ENCODE measurements at places on chromosomes 5 and 9.
A peak's percentile ranks its signal among the peaks of the same experiment; 100 is the strongest.

- DNase-seq: no peak
Observed at GRCh38 chr9:87428659-87429058, 69.0 kb upstream of the DAPK1 start.

GRCh38 chr9:21653091-21653490 lies 149.3 kb upstream of the MTAP start:
- peak; percentile 32 for DNase-seq

- DNase-seq: no peak
Observed at GRCh38 chr5:149325894-149326293, 19.4 kb upstream of the GRPEL2 start.

DNA sequence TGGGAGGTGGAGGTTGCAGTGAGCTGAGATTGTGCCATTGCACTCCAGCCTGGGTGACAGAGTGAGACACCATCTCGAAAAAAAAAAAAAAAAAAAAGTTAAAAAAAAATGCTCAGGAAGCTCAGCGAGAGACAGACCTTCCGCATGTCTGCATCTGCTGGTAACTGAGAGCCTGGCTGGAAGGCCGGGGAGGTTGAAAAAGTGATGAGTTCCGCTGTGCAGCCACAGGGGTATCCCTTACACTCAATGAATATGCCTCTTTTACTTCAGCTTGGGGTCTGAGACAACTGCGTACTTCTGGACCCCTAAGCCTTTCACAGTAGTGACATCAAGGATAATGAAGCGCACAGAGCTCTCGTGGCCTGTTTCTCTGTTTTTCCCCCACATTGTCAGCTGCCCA lies 179.9 kb upstream of the KLF4 start:
- no peak for DNase-seq

- DNase-seq: no peak
Observed at GRCh38 chr5:61731267-61731945, 399.3 kb downstream of the ZSWIM6 start.

DNA sequence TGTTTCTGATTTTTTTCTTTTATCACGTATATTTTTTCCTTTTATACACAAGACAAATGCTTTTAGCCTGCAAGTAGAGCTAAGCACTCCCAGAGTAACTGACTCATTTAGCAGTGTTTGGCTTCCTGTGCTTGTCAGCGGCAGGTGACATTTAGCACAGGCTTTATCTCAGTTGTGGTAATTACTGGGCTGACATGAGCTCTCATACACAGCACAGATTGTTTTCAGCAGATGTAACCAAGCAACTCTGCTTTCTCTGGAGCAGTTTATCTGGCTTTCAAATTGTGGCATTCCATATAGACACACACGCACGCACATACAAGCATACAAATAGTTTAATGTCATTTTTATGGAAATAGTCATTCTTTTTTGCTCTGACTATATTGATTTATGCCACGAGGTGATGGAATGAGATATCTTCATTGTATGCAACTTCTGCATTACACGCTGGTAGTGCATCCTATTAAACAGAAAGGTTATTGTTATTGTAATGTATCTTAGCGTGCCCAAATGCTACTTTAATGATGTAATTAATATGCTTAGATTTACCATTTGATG lies 379.0 kb upstream of the GRAMD2B start:
- DNase-seq: peak; percentile 83

- DNase-seq: no peak
Observed at GRCh38 chr9:126216826-126217225, 109.8 kb upstream of the MVB12B start.

DNA sequence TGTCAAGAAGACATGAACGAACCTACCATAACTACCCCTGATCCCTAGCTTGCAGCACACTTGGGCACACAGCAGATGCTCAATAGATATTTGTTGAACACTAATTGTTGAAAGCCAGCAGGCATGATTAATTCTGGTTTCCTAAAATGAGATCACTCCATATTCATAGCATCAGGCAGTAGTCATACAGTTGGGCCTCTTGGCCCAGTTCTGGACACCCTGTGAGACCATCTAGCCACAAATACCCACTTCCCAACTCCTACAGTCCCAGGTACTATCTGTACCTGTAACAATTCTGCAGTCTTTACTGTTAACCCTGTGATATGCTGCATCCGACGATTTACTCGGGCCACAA lies 24.2 kb downstream of the P4HA2 start:
- DNase-seq: peak; percentile 37

GRCh38 chr9:29796291-29796952 lies 2223.1 kb upstream of the C9orf72 start:
- DNase-seq: no peak

DNA sequence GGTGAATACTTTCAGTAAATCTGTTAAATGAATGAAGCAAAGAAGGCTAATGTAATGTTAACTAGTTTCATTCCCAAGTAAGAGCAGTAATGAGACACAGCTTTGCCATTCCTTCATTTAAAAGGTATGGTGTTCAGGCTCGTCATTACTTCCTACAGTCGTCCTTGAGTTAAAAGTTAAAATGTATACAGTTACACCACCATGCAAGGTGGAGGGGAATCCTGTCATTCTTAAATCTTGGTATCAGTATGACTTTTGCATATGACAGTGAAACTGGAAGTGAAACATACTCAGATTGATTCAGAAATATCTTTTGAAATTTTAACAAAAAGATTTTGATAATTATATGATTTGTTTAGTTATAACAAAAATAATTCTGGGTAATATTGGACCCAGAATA lies 25.9 kb downstream of the MTRR start:
- DNase-seq: no peak

- peak; percentile 36 for DNase-seq
Observed at GRCh38 chr9:14170392-14170931, 143.5 kb downstream of the NFIB start.

GRCh38 chr9:136686534-136686793 lies 793 bp downstream of the AGPAT2 start:
- DNase-seq: no peak

DNA sequence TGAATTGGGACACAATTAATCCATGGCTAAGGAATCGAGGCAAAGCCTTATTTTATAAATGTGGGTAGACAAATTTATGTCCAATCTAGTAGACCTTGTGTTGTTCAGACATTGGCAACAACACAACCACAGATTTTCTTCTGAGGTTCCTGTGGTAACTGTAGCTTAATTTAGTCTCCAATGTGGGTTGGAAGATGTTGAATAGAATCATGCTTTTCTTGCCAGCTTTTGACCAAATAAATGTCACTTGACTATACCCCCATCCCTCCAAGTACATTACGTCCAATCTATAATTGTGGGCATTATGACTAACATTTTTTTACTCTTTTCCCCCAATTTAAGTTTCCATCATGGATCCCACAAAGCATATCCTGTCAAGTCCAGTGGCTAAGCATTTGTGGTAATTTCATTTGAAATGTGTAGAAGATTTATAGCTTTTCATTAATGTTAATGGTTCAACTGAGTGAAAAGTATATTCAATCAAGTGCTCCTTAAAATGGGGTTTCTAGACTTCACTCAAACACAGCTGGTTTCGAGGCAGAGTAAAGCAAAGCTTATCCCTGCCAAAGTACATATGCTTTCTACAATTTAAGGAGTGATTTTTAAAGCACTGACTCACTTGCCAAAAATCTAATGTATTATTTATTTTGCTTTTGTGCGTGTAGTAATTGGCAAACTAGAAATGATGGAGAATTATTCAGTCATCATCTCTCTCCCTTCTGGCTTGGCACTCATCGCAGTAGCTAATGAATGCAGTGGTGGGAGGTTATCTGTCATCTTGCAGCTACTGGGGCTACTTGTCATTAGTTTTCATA lies 141.8 kb downstream of the FAM174A start:
- DNase-seq: peak; percentile 61

- no peak for DNase-seq
Observed at GRCh38 chr5:40568548-40568947, 111.2 kb upstream of the PTGER4 start.

DNA sequence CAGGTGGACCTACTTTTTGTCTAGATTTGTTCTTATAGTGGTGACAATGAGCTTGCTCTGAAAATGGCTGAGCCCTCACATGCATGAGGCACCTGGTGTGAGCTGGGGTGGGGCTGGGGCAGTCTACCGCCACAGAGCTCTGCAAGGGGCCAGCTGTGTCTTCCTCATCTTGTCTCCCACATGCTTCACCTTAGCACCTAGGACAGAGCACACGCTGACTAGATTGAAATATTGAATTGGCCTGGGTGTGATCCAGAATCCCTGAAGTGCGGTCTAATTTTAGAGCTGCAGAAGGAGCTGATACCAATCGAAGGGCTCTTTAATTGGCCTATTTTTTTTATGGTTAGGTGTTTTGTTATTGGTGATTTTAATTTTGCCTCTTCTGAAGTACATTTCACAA lies 126.1 kb upstream of the NFIB start:
- no peak for DNase-seq

GRCh38 chr9:97889941-97890887 lies 32.1 kb downstream of the TRMO start:
- DNase-seq: peak; percentile 35

DNA sequence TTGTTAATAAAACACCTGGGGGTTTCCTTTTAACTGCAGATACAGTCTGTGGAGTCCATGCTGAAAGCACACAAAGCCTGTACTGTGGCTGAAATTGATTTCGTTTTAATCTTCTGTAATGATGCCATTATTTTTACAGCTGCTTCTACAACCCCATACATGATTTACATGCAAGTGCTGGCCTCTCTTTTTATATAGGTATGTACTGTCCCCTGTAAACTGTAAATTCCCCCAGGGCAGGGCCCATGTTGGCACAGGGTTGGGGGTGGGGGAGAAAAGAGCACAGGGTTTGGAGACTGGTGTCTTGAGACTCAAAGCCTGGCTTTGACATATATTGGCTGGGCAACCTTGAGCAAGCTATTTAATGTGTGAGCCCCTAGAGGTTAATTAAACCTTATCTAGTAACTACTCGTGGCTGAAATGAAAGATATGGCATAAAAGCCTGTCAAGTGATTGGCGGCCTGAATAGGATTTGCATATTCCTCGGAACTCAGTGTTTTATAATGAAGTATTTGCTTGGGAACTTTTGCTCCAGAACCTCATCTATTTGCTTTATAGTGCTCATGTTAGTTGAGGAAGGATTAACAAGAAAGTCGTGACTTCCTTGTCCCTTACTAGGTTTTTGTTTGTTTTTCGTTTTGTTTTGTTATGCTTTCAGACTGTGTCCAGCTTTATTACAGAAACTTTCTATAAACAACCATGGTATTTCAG lies 34.0 kb downstream of the KLF4 start:
- no peak for DNase-seq

DNA sequence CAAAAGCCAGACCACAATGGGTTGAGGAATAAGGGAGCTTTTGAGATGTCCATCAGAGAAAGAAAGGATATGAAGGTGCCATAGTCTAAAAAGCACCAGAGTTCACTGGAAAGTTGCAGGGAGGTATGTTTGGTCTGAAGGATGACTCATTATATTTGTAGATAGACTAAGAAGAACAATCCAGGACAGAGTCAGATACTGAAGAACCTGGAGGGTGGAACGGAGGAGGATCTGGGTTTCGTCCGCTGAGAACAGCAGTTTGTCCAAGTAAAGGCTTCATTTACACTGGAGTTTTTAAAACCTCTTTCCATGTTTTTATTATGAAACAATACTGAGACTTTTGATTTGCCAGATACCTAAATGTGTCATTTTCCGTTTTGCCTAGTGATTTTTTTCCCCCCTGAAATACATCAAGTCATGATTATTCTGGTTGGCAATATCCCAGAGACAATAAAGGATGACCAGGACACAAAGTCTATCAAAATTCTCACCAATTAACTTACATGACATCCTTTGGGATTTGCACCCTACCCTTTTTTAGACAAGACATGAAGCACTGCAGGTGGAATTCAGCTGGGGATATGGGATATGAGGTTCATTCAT lies 219.9 kb downstream of the MLLT3 start:
- peak; percentile 24 for DNase-seq

- DNase-seq: no peak
Observed at GRCh38 chr9:23635276-23635675, 190.8 kb downstream of the ELAVL2 start.

DNA sequence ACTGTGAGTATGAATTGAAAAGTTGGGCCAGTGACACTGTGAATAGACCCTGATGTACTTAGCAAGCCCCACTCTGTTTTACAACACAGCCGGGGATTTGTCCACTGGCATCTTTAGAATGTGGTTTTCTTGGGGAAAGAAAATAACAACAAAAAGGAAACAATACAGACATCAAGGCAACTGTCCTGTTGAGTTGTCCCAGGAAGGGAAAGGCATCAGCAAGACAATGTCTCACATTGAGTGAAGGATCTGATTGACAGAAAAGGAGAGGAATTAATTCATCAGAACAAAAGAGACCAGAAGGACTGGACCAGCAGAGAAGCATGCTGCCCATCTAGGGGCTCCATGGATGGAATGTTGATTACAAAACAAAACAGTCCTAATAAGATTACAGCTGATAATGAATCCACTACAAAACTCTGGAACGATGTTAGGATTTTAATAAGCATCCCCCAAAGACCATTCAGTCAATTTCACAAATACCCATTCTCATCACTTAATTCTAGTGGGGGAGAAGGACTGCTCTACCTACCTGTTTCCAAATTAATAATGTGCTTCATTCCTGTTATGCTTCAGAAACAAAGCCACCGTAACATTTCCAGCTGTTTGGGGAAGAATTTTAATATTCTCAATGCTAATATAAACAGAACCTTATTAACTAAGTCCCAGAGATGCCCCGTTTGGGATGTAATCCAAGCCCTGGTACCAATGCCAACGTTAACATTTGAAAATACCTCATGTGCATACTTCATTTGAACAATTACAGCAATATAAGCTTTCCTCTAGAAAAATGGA lies 298.0 kb downstream of the SPOCK1 start:
- DNase-seq: no peak

DNA sequence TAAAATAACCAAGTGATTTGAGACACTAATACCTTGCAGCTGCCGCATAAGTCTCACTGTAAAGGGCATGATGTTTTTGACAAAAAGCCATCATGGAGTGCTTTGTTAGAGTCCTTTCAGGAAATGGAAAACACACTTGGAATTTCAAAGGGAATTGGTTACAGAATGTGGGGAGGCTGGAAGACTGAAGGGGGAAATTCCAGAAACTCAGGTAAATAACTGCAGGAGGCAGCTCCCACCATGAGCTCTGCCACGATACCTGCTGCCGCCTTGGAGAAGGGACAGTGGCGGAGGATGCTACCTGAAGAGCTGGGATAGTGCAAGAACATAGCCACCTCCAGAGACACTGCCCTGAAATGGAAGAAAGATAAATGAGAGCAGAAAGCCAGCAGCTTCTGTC lies 66.9 kb downstream of the PRKACG start:
- no peak for DNase-seq

GRCh38 chr5:138926688-138927448 lies 51.7 kb upstream of the LRRTM2 start:
- DNase-seq: no peak

All from choroid plexus epithelial cell (primary cell).